Upper lobe of left lung (tissue), 6 donors: ENCODE measurements at places on chromosomes 7 and 10. TPM values are rescaled to one million over a fixed set of nuclear protein-coding genes. Genes with fewer than 3 reads are reported as not detected.

Gene ARHGEF35
- 5.2 TPM for total RNA-seq

Gene RADIL
- total RNA-seq = 10.5 TPM

Gene COL17A1
- 1.2 TPM for total RNA-seq

Gene PAX4
- not detected for total RNA-seq

Gene VIPR2
- not detected for total RNA-seq

DNA sequence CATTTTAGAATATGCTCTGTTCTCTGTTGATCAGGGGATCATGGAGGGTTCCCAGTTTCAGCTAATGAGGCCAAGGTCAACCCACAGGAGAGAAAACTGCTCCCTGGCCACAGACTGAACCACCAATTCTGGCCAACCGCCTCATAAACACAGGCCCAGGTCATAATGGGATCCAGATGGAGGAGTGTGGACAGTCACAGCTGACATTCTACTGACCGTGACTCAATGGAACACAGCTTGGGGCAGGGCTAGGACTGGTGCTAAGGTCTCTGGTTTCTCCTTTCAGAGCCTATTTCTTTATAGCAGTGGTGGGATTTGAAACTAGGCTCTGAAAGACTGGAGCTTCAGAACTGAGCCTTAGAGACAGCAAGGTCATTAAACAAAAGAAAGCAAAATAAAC, 68.3 kb downstream of the HIPK2 start:
- H3K36me3 ChIP-seq = no peaks in the 10 kb centered on the region
- H3K27ac ChIP-seq = no peak overlapping the region
- no peak overlapping the region for H3K4me3 ChIP-seq
- DNase-seq = no peak
- peaks cover 12% of the 10 kb centered on the region for H3K4me1 ChIP-seq

GRCh38 chr7:138902161-138902560, 79.0 kb downstream of the KIAA1549 start:
- no peak for DNase-seq
- H3K27me3 ChIP-seq = no peaks in the 10 kb centered on the region
- peaks cover 3% of the 10 kb centered on the region for H3K36me3 ChIP-seq
- no peak overlapping the region for H3K27ac ChIP-seq
- no peak overlapping the region for H3K4me3 ChIP-seq

- H3K27me3 ChIP-seq = no peaks in the 10 kb centered on the region
- H3K27ac ChIP-seq = no peak overlapping the region
- peak; percentile 67 for DNase-seq
- no peaks in the 10 kb centered on the region for H3K4me1 ChIP-seq
- H3K36me3 ChIP-seq = no peaks in the 10 kb centered on the region
Measured at GRCh38 chr10:43216931-43217562, 49.8 kb downstream of the RASGEF1A start.

GRCh38 chr7:44735403-44736165, 13.1 kb upstream of the ZMIZ2 start:
- H3K27me3 ChIP-seq = no peaks in the 10 kb centered on the region
- H3K4me3 ChIP-seq = no peak overlapping the region
- H3K4me1 ChIP-seq = no peaks in the 10 kb centered on the region
- H3K27ac ChIP-seq = peak overlapping the region; percentile 53

- H3K36me3 ChIP-seq = no peaks in the 10 kb centered on the region
- no peak for DNase-seq
- peaks cover 4% of the 10 kb centered on the region for H3K4me1 ChIP-seq
Measured at GRCh38 chr10:90960355-90960814, 39.5 kb upstream of the ANKRD1 start.

DNA sequence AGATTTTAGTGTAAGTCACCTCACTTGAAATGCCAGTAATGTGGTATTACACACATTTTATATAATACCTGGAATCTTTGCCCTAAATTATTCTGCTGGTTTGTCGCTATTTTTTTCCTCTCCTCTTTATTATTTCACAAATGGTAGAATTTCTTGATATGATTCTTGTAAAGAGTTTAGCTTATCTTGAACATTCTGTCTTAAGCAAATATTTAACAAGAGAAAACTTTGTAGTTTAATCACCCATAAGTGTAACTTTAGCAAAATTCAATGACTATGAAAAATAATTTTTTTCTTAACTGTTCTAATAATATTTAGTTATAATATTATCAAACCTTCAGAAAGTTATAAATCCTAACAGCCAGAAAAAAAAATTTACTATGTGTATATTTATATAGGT, 56.7 kb downstream of the NHLRC2 start:
- no peak for DNase-seq
- no peak overlapping the region for H3K27ac ChIP-seq
- H3K36me3 ChIP-seq = peaks cover 38% of the 10 kb centered on the region
- no peak overlapping the region for H3K4me3 ChIP-seq
- H3K27me3 ChIP-seq = no peaks in the 10 kb centered on the region
- H3K4me1 ChIP-seq = peaks cover 4% of the 10 kb centered on the region

DNA sequence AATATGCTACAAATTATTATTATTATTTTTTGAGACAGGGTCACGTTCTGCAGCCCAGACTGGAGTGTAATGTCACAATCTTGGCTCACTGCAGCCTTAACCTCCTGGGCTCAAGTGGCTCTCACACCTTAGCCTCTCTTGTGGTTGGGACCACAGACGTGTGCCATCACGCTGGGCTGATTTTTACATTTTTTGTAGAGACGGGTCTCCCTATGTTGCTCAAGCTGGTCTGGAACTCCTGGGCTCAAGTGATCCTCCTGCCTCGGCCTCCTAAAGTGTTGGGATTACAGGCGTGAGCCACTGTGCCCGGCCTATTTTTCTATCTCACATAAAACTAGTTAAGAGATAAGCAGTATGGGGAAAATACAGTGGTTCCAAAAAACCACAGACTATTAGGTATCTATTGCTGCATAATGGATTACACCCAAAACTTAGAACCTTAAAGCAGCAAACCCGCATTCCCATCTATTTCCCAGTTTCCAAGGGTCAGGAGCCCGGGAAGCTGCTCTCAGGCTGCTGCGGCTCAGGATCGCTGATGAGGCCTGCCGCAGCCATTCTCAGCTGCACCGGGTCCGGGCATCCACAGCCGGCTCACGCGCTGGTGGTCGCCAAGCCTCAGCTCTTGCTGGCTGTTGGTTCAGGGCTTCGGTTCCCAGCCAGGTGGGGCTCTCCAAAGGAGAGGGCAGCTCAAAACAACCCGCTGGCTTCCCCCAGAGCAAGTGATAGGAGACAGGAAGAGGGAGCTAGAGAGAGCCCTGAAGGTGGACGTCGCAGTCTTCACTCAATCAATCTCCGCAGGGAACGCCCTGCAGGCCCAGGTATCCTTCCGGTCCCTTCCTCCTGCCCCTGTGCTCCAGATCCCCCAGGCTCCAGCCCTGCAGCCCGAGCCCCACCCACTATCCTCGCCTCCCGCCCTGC, 128.2 kb downstream of the UBE2H start:
- peak overlapping the region; percentile 77 for H3K27ac ChIP-seq
- H3K4me3 ChIP-seq = peak overlapping the region; percentile 54
- peaks cover 16% of the 10 kb centered on the region for H3K4me1 ChIP-seq

DNA sequence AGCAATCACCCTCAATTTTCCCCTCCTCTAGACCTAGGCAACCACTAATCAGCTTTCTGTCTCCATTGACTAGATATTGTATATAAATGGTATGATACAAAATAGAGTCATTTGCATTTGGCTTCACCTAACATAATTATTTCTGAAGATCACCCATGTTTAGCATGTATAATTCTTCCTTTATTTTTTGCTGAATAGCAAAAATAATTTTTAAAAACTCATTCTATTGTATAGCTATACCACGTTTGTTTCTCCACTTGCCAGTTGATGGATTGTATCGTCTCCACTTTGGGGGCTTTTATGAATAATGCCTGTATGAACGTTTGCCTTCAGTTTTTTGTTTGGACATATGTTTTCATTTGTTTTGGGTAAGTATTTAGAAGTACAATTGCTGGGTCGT, 95.3 kb downstream of the ZNRF2 start:
- H3K27me3 ChIP-seq = no peaks in the 10 kb centered on the region
- DNase-seq = no peak
- no peaks in the 10 kb centered on the region for H3K4me1 ChIP-seq
- no peaks in the 10 kb centered on the region for H3K36me3 ChIP-seq
- H3K4me3 ChIP-seq = no peak overlapping the region

DNA sequence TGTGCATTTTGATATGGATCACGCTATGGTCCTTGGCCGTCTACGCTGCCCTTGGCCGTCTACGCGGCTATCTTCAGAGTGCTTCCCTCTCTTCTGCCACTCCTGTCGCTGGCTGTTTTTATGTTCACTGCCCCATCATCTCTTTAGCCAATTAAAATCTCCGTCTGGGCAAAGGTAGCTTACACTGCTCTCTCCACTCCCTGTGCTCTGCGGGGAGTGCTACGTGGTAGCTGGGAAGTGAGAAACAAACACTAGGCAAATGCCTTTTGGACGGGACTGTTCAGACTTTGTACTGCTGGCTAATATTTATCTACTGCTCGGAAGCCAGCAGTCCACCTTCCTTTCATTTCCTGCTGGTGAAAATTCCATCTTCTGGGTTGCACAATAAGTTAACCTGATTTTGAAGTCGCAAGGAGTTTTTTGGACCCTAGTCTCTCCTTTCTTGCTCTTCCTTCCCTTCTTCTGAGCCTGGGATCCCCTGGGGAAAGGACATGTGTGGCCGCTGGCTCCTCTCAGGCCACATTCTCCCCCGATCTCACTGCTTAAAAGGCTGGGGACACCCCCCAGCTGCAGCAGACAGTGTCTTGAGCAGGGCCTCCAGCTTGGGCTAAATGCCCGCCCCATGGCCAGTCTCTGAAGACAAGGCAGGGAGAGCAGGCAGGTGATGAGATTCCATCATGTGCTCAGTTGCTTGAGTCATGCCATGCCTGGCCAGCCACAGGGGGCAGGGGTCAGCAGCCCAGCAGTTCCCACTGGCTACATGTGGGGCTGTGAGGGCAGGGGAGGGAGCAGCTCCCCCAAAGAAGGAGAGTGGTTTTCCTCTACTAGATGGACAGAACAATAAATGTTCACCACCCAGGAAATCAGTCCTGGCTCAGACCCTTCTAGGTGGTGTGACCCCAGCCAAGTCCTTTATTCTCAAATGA, 25.5 kb upstream of the RBM33 start:
- H3K27me3 ChIP-seq = no peaks in the 10 kb centered on the region
- H3K4me3 ChIP-seq = no peak overlapping the region
- H3K36me3 ChIP-seq = no peaks in the 10 kb centered on the region
- peak overlapping the region; percentile 69 for H3K27ac ChIP-seq
- H3K4me1 ChIP-seq = no peaks in the 10 kb centered on the region
- DNase-seq = peak; percentile 28

GRCh38 chr7:111711426-111712065, 149.3 kb upstream of the IMMP2L start:
- no peaks in the 10 kb centered on the region for H3K4me1 ChIP-seq
- H3K4me3 ChIP-seq = no peak overlapping the region
- H3K36me3 ChIP-seq = no peaks in the 10 kb centered on the region

GRCh38 chr7:70420381-70420662, 711.6 kb upstream of the GALNT17 start:
- no peak overlapping the region for H3K27ac ChIP-seq
- no peaks in the 10 kb centered on the region for H3K4me1 ChIP-seq
- DNase-seq = no peak
- no peak overlapping the region for H3K4me3 ChIP-seq
- H3K27me3 ChIP-seq = no peaks in the 10 kb centered on the region

- no peak overlapping the region for H3K4me3 ChIP-seq
- no peak overlapping the region for H3K27ac ChIP-seq
- no peaks in the 10 kb centered on the region for H3K27me3 ChIP-seq
- no peak for DNase-seq
- no peaks in the 10 kb centered on the region for H3K36me3 ChIP-seq
- peaks cover 9% of the 10 kb centered on the region for H3K4me1 ChIP-seq
Measured at GRCh38 chr7:115135769-115136410, 214.0 kb downstream of the MDFIC start.

DNA sequence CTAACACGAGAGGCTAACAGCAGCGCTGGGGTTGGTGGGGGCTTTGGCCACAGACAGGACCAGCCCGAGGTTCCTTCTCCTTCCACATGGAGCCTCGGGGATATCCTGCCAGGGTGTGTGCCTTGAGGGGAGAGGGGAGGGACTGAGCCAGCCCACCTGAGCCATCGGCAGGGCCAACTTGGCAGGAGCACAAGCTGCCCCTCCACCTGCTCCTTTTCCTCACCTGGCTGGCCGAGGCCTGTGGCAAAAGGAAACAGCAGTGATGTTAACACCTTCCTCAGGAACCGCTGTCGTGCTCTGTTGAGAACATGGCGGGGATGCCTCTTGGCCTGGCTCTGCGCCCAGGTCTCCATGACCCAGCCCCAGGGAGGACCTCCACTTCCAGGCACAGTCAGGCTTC, 255.1 kb upstream of the PPP2R2D start:
- H3K36me3 ChIP-seq = no peaks in the 10 kb centered on the region
- H3K4me1 ChIP-seq = no peaks in the 10 kb centered on the region
- H3K27ac ChIP-seq = no peak overlapping the region
- no peak for DNase-seq
- no peak overlapping the region for H3K4me3 ChIP-seq

- no peaks in the 10 kb centered on the region for H3K36me3 ChIP-seq
- no peak overlapping the region for H3K27ac ChIP-seq
- no peaks in the 10 kb centered on the region for H3K4me1 ChIP-seq
- DNase-seq = no peak
- no peak overlapping the region for H3K4me3 ChIP-seq
Measured at GRCh38 chr10:88830643-88831268, 20.9 kb downstream of the ANKRD22 start.

- no peaks in the 10 kb centered on the region for H3K27me3 ChIP-seq
- H3K36me3 ChIP-seq = no peaks in the 10 kb centered on the region
- no peak overlapping the region for H3K4me3 ChIP-seq
- no peak overlapping the region for H3K27ac ChIP-seq
Measured at GRCh38 chr10:78934532-78934898, 134.3 kb upstream of the ZMIZ1 start.

DNA sequence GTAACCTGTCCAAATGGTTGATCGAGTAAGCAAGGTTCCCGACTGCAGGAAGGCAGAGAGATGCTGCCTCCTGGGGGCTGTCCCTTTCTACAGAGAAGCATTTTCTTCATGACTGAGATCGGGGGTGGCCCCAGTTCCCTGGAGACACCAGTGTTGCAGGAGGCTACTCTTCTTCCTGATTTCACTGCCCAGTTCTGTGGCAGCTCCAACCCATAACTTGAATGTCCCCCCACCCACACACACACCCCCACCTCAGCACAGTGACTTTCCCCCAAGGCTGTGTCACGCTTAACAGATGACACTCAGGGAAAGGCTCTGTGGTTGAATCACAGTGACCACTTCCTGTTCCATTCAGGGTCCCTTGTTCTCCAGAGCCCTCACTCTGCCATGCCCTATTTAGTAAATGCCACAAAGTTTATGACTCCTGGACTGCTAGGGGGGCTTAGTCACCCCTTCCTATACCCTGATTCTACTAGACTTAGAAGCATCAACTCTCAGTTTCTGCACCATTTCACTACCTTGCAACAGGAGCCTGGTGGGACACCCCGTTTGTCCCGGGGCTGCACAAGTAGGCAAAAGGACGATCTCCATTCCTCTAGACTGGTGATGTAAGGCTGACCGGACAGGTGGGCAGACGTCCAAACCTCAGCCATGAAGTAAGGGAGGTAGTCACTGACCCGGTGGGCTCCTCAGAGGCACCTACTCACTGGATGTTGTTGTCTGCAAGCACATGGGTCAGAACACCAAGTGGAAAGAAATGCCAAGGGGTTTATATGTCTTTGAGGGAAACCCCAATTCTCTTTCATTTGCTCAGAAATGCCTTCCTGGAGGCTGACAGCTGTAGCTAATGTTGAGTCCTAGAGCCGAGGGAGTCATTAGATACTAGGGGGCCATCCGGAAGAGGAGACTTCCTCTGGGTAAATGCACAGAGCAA, 31.3 kb upstream of the SMC3 start:
- H3K27me3 ChIP-seq = no peaks in the 10 kb centered on the region
- H3K27ac ChIP-seq = no peak overlapping the region

- no peaks in the 10 kb centered on the region for H3K27me3 ChIP-seq
- H3K36me3 ChIP-seq = no peaks in the 10 kb centered on the region
- no peaks in the 10 kb centered on the region for H3K4me1 ChIP-seq
Measured at GRCh38 chr7:106225856-106226255, 58.9 kb downstream of the NAMPT start.
